ENCODE measurements at places on chromosomes 5 and 9.
A peak's percentile ranks its signal among the peaks of the same experiment; 100 is the strongest.

DNA sequence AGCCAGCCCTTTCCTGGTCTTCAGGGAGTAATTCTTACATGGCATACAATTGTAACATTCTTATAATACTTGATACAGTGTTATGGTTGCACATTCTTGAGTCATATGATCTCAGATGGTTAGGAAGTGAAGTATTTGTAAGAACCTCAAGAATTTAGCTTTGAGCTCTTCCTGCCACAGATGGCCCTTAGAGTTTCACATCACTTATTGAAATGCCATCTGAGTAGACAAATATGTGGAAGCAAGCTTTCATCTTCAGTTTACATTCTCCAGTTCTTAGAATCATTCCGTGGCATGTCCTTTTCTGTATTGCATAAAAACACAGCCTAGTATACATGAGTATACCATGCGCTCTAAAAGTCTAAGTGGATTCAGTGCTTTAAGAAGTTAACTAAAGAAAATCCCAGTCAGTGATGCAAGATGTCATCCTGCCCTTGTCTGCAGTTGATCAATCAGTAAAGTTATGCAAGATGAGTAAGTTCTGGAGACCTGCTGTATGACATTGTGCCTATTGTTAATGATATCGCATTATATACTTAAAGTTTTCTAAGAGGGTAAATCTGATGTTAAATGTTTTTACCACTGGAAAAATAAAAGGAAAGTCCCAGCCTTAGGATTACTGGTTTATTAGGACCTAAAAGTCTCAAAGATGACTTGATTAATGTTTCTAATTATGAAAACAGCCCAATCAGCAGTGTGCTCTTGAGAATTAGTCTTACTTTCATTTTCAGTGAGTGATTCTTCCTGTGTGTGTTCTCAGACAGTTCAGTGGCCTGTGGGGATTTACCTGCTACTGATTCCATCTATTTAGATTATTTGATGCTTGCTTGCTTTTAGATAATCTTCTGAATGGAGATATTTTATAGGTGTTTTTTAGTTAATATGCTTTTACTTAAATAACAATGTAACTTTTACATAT lies 29.4 kb downstream of the RHOBTB3 start:
- DNase-seq = peak; percentile 70

- no peak for DNase-seq
These were observed 298.4 kb downstream of the TLE1 start for GRCh38 chr9:81390792-81391456.

DNA sequence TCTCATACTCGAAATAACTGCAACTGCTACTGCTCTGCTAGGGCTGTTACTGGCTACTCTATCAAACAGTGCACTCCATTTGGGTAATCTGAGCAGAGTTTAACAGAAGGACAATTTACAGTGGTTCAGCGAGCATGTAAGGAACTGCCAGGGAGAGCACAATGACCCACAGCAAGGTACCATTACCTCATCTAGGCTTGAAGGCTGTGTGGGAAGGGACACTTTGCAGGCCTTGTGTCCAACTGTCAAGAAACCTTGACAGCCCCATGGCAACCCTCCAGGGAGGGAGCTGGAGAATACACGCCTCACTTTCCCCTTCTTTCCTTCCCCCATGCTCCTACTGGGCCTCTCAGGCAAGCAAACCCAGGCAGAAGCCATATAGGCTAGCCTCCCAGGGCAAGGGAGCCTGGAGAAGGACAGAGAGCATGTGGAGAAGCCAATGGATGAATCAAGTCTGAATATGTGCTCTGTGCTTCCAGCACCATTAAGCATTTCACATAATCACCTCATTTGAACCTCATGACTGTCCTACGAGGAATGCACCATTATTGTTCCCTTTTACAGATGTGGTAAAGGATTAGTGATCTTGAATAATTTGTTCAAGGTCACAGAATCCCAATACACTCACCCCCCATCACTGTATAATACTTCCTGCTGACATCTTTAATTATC lies 49.9 kb upstream of the JAK2 start:
- no peak for DNase-seq

GRCh38 chr9:81377921-81378320 lies 311.4 kb downstream of the TLE1 start:
- no peak for DNase-seq

- no peak for DNase-seq
These were observed 104.7 kb downstream of the DROSHA start for GRCh38 chr5:31427013-31427723.

GRCh38 chr5:1208743-1209488 lies 7.5 kb downstream of the SLC6A19 start:
- DNase-seq = no peak

GRCh38 chr5:169980418-169981053 lies at the start of gene INSYN2B:
Gene INSYN2B (minus strand): TSS chr5:169980495. CDS start chr5:169883898, 96,597 bp downstream.
- peak; percentile 30 for DNase-seq

DNA sequence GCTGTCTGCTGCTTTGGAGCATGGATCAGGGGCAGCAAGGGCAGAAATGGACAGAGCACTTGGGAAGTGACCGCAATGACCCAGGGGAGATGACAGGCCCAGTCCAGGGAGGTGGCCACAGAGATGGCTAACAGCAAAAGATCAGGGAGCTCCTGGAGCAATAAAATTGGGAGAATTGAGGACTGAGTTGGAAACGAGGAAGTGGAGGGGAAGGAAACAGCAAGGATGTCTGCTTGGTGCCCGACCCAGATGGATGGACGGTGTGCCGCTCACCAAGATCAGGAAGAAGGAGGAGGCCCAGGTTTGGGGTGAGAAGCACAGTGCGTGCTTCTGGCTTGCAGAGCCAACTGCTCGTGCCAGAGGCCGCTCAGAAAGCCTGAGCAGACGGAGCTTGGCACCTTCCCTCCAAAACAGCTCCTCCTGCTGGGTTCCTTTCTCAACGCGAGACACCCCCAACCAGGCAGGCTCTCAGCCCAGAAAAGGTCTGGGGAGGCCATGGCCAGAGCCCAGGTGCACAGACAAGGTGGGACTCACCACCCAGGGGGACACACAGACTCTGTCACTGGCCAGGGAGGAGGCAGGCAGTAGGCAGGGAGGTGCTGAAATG lies 1.7 kb upstream of the SLC34A1 start:
- no peak for DNase-seq

GRCh38 chr9:81737871-81738507 lies 48.6 kb upstream of the TLE1 start:
- no peak for DNase-seq

GRCh38 chr9:133523106-133523505 lies 1.7 kb downstream of the MYMK start:
- DNase-seq = no peak

GRCh38 chr9:16668734-16669295 lies 201.7 kb downstream of the BNC2 start:
- DNase-seq = no peak

DNA sequence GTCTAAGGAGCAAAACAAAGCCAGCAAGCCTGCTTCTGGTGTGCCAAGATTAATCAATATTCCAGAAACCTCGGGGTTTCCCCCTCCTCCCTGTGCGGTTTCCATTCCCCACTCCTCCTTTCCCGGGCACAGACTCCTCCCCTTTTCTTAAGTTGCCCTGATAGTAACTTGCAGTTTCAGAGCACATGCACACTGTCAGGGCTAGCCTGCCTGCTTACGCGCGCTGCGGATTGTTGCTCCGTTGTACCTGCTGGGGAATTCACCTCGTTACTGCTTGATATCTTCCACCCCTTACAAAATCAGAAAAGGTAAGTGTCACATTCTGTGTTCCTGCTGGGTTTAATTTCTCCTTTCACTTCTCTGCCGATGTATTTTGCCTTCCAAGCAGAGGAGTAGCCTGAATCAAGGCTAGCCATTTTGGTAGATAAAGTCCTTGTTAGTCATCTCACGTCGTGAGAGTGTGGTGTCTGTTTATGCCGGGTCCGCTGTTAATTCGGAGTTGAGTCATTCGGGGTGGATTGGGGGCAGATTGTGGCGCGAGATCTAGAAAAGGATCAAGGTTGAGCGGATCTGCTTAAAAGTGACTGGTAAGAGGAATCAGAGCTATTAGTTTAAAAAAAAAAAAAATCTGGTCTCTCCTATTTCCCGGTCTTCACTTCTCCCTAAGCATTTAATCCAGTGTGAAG lies at the start of gene SLC1A3:
Gene SLC1A3 (plus strand): TSS at position 179 of the 686 bp plus-strand sequence. CDS start 1,818 bp downstream, outside the sequence.
- DNase-seq = peak; percentile 42

- DNase-seq = peak; percentile 22
These were observed 43.5 kb upstream of the ANKDD1B start for GRCh38 chr5:75567710-75568109.

- DNase-seq = no peak
These were observed 1.2 kb upstream of the NEK6 start for GRCh38 chr9:124256517-124257069.

DNA sequence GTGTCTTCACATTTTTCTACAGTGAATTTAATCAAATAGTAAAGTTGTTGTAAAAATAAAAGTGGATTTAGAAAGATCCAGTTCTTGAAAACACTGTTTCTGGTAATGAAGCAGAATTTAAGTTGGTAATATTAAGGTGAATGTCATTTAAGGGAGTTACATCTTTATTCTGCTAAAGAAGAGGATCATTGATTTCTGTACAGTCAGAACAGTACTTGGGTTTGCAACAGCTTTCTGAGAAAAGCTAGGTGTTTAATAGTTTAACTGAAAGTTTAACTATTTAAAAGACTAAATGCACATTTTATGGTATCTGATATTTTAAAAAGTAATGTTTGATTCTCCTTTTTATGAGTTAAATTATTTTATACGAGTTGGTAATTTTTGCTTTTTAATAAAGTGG lies 60.4 kb downstream of the MTAP start:
- no peak for DNase-seq

DNA sequence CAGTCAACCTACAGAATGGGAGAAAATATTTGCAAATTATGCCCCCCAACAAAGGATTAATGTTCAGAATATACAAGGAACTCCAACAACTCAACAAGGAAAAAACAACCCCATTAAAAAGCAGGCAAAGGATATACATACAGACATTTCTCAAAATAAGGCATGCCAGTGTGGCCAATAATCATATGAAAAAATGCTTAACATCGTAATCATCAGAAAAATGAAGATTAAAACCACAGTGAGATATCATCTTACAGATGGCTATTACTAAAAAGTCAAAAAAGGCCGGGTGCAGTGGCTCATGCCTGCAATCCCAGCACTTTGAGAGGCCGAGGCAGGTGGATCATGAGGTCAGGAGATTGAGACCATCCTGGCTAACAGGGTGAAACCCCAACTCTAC lies 103.2 kb downstream of the KLHL3 start:
- DNase-seq = no peak

- DNase-seq = no peak
These were observed 24.6 kb downstream of the UBAP1 start for GRCh38 chr9:34203275-34203991.

DNA sequence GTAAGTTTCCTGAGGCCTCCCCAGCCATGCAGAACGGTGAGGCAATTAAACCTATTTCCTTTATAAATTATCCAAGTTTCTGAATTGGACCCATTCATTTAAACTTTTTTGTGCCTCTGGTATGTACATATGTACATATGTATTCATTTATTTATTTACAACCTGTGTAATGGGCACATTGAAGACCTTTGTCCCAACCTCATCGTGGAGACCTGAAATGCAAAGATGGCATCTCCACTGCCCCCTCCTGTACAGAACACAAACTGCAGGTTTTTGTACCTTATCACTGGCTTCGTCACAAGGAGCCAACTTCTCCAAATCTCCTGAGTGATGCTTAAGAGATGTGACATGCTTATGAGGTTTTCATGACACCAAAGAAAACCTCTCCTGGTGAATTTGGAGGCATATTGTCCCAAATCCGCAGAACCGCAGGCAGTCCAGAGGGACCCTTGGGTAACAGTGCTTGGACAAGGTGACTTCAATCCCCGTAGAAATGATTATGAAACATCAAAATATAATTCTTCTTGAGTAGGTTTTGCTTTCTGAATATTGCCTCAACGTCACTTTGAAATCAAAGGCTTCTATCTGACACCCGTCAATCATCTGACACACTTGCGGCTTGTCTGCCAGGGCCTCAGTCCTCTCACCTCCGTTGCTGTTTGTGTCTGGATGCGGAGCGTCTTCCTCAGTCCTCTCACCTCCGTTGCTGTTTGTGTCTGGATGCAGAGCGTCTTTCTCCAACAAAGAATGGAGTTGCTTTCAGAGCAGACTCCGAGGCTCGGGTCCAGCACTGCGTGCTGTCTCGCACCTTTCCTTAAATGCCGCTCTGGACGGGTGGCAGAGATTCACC lies 135.0 kb upstream of the IRX4 start:
- DNase-seq = peak; percentile 71

GRCh38 chr5:53063791-53064190 lies 45.8 kb downstream of the MOCS2 start:
- DNase-seq = no peak

DNA sequence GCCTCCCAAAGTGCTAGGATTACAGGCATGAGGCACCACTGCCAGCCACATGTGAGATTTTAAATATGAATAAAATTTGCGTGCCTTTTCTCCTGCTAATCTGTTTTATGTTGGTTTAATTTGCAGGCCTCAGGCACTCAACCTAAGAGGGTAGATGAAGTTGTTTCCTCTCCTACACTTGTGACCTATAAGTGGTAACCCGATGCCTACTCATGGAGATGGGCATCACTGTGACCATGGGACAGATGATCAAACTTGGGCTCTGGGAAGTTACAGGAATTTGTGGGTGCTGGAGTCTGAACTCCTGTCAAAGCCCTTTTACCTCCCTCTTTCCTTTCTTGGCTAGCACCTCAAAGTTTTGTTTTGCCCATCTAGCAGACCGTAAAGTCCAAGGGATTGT lies 1.1 kb downstream of the SLC28A3 start:
- no peak for DNase-seq

- no peak for DNase-seq
These were observed 48.4 kb upstream of the CDK5RAP2 start for GRCh38 chr9:120628207-120628924.

DNA sequence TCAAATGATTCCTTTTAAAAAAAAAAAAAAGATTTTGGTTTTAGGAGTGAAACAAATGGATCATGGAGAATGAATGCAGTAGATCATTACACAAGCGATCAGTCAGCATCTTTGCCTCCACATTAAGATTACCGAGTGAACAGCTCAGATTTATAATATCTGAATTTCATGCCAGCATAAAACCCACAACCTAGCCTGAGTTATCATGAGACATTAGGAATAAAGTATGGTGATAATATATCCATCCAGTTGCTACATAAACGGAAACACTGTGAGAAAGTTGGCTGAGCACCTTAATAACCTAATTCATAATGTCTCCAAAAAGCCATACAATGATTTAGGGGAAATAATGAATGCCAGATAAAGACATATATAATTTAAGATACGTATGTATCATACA lies 553.1 kb upstream of the TUSC1 start:
- DNase-seq = no peak

- DNase-seq = no peak
These were observed 60.5 kb downstream of the ANKH start for GRCh38 chr5:14810928-14811572.

GRCh38 chr9:77876590-77876989 lies 155.0 kb downstream of the GNAQ start:
- no peak for DNase-seq

DNA sequence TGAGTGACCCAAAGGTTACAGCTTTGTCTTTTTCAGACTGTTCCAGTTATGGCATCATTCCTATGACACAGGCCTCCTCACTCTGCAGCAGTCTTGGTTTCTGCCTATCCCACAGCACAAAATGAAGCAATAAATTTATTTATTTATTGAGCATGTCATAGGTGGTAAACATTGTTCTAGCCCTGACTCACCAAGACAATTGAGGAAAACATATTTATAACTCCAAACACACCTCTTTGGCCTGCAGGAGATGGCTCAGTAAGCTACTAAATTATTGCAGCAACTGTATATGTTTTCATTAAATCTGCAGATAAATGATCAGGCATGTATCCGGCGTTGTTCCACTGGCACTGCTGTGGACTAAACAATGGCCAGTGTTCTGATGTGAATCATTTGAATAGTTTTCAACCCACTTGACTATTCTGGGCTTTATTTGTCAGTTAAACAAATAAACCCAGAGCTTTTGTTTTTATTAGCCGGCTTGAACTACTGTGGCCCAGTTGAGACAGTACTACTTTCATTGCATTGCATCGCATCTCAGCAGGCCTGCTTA lies 83.2 kb downstream of the FOXD1 start:
- no peak for DNase-seq
